Testis (tissue), 5 donors: ENCODE measurements at places on chromosomes 4 and X.
A peak's percentile ranks its signal among the peaks of the same experiment; 100 is the strongest.

- DNase-seq, result no peak
These were observed 353.0 kb downstream of the IDS start for GRCh38 chrX:149151805-149152757.

DNA sequence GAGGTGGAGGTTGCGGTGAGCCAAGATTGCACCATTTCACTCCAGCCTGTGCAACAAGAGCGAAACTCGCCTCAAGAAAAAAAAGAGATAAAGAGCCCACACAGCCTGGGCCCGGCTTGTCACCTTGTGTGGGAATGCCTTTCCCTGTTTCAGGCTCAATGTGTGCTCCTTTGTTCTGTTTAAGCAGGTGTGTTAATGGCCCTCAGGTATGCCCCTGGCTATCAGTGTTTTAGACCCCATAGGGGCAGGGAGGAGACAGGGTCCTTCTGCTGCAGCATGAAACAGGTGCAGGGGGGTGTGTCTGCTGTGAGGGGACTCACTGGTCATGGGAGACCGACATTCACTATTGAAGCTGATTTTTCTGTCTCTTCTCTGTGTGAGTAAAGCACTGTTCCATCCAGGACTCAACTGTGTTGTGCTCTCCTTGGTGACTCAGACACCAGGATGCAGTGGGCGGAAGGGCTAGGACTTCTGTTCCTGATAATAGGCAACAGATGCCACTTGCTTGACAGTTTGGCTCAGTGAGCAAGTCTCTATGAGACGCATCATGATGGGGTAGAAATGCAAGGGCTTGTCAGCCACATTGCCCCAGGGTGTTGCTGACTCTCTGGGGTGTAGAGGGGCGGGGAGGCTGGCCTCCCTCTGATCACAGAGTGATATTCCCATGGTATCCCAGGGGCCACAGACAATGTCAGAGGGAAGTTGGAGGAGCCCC, 15.6 kb upstream of the LAP3 start:
- DNase-seq, result no peak

DNA sequence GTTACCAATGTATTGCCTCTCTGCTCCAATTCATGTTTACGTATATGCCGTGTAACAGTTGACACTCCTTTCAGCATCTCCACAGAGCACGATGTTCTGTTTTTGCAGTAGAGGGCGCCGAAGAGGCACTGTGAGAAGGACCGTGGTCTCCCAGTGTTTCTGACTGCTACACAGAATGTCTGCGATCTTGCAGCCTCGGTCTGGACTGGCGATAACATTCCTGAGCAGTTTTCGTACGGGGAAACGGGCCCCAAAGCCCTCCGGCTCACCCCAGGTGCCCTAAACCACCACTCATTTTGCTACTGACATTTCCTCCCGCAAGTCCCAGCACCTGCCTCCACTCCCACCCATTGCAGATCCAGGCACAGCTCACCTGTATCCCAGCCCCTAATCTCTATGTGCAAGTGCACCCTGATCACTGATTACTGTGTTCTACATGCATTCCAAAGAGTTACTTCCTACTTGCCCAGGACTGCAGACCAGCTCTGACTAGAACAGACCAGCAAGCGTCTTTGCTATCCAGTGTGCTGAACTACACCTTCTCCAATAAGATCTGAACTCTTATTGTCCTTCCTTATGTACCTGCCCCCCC, 12.4 kb upstream of the NFXL1 start:
- peak; percentile 74 for DNase-seq

GRCh38 chr4:107997794-107998193, 8.1 kb downstream of the HADH start:
- DNase-seq, result no peak

- peak; percentile 45 for DNase-seq
These were observed 622.1 kb downstream of the SPRY1 start for GRCh38 chr4:124018383-124019317.

- no peak for DNase-seq
These were observed 18.6 kb downstream of the ARSJ start for GRCh38 chr4:113960684-113961321.

- no peak for DNase-seq
These were observed 66.0 kb upstream of the CHRNA9 start for GRCh38 chr4:40269133-40269532.

DNA sequence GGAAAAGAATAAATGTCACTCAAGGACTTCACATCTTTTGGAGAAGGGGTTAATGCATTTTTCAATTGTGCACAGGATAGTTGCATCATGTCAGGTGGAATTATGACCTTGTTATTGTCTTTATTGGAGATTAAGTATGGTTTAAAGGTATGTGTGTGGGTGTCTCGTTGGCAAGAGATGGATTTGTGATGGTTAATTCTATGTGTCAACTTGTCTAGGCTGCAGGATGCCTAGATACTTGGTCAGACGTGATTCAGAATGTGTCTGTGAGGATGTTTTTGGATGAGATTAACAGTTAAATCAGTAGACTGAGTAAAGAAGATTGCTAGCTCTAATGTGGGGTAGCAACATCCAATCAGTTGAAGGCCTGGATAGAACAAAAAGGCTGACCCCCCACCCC, 42.2 kb upstream of the HSD17B10 start:
- DNase-seq, result no peak

DNA sequence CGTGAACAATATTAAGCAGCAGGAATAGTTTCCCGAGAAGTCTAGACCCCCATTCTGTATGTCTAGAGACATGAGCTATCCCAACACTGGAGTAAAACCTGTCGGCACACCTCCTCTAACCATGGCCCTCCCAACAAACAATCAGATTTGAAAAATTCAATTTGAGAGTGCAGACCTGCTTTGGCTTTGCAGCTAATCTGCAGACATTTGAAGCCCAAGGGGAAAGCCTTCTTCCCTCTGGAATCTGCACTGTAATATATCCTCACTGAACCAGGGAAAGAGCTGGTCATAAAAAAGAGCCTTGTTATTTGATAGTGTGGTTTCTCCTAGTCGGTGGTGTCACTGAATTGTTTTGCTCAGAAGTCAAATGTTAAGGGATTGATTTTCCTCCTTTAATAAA, 44.6 kb upstream of the KLHL34 start:
- no peak for DNase-seq

DNA sequence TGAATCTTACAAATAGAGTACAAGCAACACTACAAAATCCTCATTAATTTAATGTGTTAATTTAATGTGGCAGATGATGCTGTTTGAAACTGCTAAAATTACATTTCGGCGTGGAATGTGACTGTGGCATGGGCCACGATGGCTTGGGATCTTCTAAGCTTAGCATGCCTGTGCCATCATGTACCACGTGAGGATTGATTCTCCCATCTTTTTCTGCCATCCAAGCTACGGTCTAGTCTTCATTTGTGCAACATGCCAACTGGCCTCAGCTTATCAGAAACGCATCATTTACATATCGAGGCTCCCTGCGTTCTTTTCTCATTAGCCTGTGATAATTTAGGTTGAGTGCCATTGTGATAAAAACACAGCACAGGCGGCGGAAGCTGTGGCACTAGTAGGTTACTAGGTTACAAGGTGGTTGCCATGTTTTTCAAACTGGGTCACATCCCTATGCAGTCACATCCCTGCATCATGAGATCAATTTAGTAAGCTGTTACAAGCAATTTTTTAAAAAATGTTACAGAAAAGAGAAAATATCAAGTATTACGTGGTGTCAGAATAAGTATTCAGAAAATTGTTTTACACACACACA, 189.9 kb upstream of the RBPJ start:
- no peak for DNase-seq

DNA sequence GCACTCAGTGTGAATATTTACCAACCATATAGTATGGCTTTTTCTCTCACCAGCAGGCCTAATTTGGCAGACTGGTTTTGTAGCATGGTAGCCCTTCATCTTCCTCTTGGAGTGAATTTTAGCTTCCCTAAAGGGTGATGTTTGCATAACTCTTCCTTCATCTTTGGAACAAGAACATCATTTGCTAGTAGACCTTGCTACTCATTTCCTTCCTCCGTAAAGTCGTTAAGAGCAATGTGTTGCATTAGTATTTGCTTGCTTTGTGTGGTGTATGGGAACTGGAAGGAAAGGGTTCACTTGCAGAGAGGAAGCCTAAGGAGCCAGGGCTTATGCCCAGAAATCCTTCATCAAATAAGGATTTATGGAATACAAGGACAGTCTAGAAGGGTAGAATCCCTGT, 50.2 kb upstream of the PGRMC2 start:
- no peak for DNase-seq

GRCh38 chr4:14087459-14087858, 459.9 kb upstream of the BOD1L1 start:
- no peak for DNase-seq

GRCh38 chrX:63258144-63258543, 93.0 kb downstream of the SPIN4 start:
- DNase-seq, result no peak

- no peak for DNase-seq
These were observed 623.5 kb upstream of the NR3C2 start for GRCh38 chr4:149065753-149066152.

- no peak for DNase-seq
These were observed 20.1 kb downstream of the ENPP6 start for GRCh38 chr4:184197536-184198082.

DNA sequence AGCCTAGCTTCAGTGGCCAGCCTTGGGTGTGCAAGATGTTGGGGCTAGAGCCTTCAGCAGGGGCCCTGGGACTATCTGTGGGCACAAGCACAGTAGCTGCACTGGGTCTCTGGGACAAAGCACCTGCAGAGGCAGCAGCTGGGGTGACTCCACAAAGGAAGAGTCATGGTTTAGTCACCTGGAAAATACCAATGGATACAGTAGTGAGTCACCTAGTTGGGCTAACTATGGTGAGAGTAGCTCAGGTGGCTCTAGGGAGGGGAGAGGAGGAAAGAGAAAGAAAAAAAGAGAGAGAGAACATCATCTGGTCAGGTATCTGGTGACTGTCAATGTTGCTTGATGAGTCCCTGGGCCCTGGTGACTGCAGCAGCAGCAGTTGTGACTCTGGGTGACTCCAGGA, 72.9 kb upstream of the SPIN4 start:
- DNase-seq, result no peak

- DNase-seq, result no peak
These were observed 410.1 kb downstream of the HNRNPD start for GRCh38 chr4:81963763-81964020.

GRCh38 chr4:102596532-102596931, 95.4 kb downstream of the NFKB1 start:
- no peak for DNase-seq

- no peak for DNase-seq
These were observed 25.5 kb downstream of the MAGEA4 start for GRCh38 chrX:151938172-151938571.

DNA sequence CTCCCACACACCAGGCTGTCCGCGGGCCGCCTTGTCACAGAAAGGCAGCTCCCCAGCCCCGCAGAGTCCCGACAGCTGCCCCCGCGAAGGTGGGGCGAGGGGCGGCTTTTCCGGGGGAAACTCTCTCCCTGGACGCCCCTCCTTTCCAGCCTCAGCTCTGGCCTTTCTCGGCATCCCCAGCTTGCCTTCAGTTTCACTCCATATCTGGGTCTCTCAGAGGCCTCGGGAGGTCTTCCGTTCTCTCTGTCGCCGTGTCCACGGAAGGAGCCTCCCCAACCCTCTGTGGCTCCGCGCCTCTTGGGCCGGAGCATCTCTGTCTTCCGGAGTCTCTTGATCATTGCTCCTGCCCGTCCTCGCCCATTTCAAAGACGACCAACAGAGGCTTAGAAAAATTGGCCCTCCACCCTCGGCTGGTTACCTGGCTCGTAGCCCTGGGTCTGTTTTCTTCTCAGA, 6.1 kb upstream of the MSX1 start:
- no peak for DNase-seq

- peak; percentile 76 for DNase-seq
These were observed 69.4 kb upstream of the CLCN4 start for GRCh38 chrX:10087391-10087790.

DNA sequence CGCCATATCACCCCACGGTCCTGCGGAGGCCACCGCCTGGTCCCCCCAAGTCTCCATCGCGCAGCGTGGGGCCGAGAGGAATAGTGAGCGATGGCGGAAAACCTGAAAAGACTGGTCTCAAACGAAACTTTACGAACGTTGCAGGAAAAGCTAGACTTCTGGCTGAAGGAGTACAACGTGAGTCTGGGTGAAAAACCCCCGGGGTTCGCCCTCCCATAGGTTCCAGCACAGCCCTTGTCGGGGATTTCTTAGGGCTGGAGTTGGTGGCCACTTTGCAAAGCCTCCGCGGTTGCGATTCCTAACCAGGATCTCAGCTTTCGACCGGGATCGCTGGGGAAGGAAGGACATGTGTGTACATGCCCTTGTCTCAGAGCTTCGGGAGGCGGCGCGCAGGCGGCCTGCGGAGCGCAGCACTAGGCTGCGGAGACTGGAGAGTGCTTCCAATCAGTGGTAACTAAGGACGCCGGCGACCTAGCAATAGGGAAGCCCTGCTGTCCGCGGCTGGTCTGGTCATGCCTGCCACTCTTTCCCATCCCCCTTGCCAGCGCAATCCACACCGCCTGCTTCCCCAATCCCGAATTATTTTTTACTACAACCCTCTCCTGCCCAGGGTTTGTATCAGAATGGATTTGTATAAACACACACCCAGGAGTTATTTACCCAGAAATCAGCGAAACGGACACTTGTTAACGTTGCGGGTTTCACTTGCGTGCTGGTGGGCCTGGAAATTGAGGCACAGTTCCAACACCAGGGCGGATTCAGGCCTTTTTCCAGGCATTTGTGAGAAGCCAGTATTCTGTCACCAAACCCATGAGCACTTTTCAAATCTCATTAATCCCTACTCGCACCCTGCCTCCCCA, 741 bp downstream of the SPATA18 start:
- DNase-seq, result peak; percentile 89

- DNase-seq, result no peak
These were observed 49.5 kb downstream of the METTL14 start for GRCh38 chr4:118734491-118735205.

- no peak for DNase-seq
These were observed 235.6 kb downstream of the STIM2 start for GRCh38 chr4:27096142-27096824.

DNA sequence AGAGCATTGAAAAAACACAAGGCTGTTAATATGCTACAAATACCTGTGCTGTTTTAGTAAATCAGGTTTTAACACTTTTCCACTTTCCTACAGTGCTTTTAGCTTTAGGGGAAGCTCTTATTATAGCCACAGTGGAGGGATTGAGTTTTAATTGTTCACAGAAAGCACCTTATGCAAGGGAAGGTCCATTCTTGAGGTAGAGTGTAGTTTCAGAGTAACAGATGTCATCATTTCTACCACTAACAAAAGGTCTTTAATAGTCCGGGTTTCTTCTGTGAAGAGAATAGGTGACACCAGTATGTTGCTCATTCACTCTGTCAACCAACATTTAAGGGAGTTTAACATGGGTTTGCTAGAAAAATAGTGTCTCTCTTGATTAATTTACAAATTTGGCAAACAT, 104.4 kb downstream of the STIM2 start:
- no peak for DNase-seq

DNA sequence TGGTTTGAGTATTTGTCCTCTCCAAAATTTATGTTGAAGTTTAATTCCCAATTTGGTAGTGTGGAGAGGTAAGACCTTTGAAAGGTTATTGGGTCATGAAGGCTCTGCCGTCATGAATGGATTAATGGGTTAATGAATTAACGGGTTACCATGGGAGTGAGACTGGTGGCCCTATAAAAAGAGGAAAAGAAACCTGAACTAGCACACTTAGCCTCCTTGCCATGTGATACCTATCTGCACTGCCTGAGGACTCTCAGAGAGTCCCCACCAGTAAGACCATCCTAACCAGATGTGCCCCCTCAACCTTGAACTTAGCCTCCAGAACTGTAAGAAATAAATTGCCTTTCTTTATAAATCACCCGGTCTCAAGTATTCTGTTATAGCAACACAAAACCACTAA, 39.3 kb downstream of the PAGE1 start:
- no peak for DNase-seq
